Activated CD8-positive, alpha-beta memory T cell treated with anti-CD3 and anti-CD28 coated beads for 1 hour (primary cell): ENCODE measurements at places on chromosomes 3 and 15.

DNA sequence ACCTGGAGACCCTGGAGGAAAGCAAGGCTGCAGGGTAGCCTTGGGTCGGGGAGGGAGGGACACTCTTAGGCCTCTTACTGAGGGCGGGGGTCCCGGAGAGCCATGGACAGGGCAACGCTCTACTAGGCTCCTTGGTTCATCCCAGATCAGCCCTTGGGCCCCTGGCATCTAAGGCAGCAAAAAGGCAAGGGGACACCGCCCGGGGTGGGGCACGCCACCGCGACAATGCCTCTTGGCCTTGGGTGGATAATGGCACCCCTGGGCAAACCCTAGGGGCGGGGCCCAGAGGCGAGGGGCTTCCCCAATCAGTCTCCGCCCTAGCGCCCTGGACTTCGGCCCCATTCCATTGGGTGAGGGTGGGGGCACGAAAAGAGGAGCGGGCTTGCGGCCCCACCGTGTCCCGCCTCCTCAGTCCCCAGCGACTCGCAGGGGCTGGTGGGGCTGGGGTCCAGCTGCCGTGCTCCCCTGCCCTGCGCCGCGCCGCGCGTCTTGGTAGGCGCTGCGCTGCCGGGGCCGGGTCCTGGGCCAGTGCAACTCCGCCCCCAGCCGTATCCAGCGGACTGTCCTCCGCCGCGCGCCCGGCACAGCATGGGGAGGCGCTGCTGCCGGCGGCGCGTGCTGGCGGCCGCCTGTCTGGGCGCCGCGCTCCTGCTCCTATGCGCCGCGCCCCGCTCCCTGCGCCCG is at the start of gene CHST13:
CHST13 (plus strand) TSS at position 411 of the 684 bp plus-strand sequence; CDS start at position 589, 178 bp downstream.
- no peak for DNase-seq

- no peak for DNase-seq
Measured at GRCh38 chr3:35757991-35758757, 118.8 kb downstream of the ARPP21 start.

GRCh38 chr3:180036092-180036670 is 556 bp downstream of the PEX5L start:
- DNase-seq: no peak

DNA sequence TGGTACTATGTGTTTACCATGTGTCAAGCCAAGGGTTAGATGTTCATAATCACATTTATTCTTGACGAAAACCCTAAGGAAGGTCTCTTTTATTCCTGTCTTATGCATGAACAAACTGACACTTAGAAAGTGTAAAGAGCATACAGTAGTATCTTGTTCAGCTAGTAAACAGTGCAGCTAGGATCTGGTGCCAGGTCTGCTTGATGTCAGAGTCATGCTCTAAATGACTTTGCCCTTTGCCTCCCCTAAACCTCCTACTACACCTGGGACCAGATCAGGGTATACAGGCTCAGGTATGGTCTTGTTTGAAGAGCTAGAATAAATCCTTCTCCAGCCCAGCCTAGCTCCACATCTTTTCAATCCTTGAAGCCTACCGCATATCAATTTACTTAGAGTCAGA is 232.4 kb downstream of the ADAMTSL3 start:
- no peak for DNase-seq

DNA sequence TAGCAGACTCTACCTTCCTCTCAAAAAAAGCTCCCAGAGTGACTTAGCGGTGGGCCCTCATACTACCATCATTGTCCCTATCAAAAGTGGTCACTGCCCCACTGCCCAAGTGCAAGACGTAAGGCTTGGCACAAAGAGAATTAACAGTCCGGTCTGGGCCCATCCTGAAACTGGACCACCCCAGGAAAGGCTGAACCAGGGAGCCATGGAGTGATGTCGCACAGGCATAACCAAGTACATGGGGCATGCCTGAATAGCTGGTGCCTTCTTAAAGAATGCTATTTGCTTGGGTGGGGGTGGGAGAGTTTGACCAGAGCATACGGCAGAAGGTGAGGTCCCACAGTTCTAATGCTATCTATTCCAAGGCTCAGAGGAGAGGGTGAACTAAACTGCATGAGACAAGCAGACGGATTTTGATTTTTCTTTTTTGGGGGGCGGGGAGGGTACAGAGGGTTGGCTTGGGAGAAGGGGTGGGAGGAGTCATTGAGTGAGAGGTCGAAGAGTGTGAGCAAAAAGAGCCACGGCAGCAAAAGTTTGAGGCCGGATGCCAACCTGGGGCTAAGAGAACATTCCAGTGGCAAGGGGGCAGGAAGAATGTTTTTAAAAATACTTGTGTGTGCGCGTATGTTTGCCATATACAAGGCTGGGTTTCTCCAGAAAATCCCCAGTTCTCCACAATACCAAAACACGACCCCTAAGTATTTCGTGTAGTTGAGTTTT is 50.2 kb downstream of the FAM174B start:
- no peak for DNase-seq

DNA sequence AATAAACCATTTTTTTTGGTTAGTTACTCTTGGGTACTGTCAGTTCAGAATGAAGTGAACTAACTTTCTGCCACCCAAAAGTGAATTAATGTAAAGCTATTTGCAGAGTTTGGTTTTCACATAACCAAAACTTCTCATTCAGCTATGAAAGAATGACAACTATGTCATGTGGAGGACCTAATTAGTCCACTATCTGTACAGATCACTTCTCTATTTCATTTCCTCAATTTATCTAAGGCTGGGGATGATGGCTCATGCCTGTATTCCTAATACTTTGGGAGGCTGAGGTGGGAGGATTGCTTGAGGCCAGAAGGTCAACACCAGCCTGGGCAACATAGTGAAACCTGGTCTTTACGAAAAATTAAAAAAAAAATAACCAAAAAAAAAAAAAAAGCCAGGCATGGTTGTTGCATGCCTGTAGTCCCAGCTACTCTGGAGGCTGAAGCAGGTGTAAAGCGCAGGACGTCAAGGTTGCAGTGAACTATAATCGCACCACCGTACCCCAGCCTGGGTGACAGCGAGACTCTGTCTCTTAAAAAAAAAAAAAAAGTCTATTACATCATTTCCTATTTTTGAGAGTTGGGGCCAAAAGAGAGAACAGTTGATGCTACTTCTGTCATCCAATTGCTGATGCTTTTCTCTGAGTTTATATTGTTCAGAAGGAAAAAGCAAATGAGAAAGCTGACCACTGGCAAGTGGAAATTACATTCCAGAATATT is 8.7 kb downstream of the HYPK start:
- DNase-seq: no peak

- DNase-seq: no peak
Measured at GRCh38 chr3:54349231-54349652, 226.9 kb downstream of the CACNA2D3 start.

DNA sequence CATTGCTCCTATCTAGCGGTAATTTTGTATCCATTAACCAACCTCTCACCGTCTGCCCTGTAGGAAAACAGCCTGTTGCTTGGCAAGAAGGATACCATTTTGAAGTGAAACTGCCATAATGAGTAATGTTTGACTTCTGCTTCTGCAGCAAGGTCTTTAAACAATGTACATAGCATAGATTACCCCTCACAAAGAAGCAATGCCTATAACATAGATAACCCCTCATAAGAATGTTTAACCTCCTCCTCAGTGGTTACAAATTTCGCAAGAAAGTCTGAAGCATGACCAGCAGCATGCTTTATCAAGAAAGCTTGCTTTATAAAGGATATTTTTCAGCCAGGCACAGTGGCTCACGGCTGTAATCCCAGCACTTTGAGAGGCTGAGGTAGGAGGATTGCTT is 61.2 kb upstream of the MFGE8 start:
- no peak for DNase-seq

GRCh38 chr3:183875411-183875810 is 9.3 kb downstream of the PARL start:
- no peak for DNase-seq

- no peak for DNase-seq
Measured at GRCh38 chr3:194032828-194033435, 103.0 kb upstream of the HES1 start.

GRCh38 chr3:139937674-139938279 is 2.8 kb downstream of the CLSTN2 start:
- no peak for DNase-seq

GRCh38 chr3:13508496-13508895 is 28.4 kb downstream of the HDAC11 start:
- no peak for DNase-seq
